ENCODE measurements at places on chromosomes 1 and 21.

- no peak for DNase-seq
Measured at GRCh38 chr1:6923012-6923411, 137.8 kb downstream of the CAMTA1 start.

GRCh38 chr1:67711855-67712212, 26.8 kb downstream of the GADD45A start:
- DNase-seq: no peak

DNA sequence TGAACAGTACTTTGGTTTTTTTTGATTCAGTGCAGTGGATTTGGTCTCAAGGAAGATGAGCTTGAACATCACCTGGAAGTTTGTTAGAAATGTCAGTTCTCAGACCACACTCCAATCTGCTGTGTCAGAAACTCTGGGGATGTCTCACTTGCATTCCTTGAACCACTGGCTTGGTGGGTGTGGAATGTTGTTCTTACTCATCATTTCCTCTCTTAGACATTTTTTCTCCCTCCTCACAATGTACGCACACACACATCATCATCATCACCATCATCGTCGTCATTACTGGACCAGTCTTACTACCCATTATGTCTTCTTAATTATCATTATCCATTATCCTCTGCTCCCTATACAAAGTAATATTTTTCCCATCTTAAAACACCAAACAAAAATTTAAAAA, 91.9 kb upstream of the KCNK2 start:
- DNase-seq: no peak

GRCh38 chr21:36708286-36709029, 9.5 kb downstream of the SIM2 start:
- no peak for DNase-seq

GRCh38 chr21:26539566-26539965, 33.5 kb downstream of the CYYR1 start:
- DNase-seq: no peak

DNA sequence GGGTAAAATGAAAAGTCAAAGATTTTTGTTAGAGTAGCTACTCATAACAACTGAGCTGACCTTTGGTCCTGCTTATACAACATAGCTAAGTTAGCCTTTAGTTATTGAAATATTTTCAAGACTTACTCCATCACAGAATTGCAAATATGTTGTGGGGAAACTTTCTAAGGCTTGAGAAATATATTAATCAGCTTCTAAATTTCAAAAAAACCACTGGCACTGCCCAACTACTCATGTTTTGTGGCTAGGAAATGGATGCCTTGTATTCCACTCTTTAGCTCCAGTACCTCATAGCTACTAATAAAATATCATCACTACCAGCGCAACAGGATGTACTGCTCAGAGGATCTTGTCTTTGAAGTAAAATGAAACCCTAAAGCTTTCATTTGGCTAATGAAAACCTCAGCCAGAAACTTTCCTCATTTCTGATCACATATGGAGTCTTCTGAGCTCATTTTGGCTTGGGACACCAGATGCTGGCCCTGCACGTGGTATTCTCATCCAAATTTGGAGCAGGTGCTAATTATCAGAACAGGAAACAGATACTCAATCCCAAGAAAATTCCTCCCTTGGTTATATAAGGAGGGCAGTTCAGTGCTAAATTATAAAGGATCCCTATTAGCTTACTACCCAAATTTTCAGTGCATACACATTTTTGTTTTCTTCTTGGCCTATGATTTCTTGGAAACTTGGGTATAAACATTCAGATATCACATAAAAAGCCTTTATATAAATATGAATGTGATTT, 690.7 kb downstream of the ADGRL2 start:
- DNase-seq: no peak

GRCh38 chr1:53860967-53861411, 22.9 kb upstream of the NDC1 start:
- peak; percentile 48 for DNase-seq

- no peak for DNase-seq
Measured at GRCh38 chr1:167797015-167797414, 75.2 kb downstream of the MPZL1 start.

GRCh38 chr1:112083487-112083886, 94.0 kb upstream of the KCND3 start:
- DNase-seq: no peak

- DNase-seq: no peak
Measured at GRCh38 chr1:233045588-233045987, 95.2 kb downstream of the NTPCR start.

- peak; percentile 43 for DNase-seq
Measured at GRCh38 chr1:66351913-66352312, 182.0 kb upstream of the SGIP1 start.

All from T-helper 1 cell (primary cell).